ENCODE measurements at places on chromosomes 2 and 18.

DNA sequence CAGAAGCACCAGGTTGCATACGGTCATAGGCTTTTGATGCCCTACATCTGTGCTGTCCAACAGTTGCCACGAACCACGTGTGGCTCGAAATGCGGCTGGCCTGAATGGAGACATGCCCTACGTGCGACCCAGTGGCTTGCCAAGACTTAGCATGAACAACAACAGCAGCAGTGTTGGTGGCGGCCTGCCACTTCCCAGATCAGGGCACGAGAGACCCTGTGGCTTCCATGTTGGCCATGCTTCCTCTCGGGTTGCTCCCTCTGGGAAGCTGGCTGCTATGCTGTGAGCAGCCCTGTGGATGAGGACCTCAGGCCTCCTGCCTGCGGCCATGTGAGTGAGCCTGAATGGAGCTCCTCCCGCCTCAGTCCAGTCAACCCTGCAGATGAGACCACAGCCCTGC lies 212.3 kb downstream of the HDAC4 start:
- no peak for DNase-seq

DNA sequence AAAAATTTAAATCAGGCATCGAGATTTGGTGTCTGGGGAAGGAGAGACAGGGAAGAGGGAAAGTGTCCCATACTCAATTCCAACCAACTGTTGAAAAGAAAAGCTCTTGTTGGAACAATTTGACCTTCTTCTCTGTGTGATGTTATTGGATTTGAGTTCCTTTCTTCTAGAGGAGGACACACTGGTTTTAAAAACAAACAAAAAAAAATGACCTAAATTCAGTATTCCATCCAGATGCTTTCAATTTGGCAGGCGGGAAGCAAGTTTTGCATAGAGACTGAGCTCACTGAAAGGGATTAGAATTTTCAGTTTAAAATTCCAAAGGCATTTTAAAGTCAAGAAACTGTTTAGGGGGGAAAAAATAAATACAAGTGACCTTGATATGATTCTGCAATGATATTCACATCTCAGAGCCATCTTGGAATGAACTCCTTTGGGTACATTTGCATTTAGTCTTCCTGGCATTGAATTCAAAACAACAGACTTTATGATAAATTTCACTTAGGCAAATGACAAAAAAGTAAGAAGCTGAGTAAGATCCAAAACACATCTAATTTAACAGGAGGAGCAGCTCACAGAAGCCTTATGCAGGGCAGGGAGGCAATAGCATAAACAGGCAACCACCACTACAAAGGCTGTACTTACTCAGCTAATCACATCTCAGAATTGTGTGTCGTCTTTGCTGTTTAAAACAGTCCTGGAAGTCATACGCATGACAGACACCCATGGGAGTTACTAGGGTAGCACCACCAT lies 126.8 kb downstream of the CDH20 start:
- no peak for DNase-seq

- peak; percentile 28 for DNase-seq
Observed at GRCh38 chr2:162297925-162298552, 20.4 kb downstream of the IFIH1 start.

GRCh38 chr2:221570321-221570935 lies 1.7 kb downstream of the EPHA4 start:
- DNase-seq = no peak

DNA sequence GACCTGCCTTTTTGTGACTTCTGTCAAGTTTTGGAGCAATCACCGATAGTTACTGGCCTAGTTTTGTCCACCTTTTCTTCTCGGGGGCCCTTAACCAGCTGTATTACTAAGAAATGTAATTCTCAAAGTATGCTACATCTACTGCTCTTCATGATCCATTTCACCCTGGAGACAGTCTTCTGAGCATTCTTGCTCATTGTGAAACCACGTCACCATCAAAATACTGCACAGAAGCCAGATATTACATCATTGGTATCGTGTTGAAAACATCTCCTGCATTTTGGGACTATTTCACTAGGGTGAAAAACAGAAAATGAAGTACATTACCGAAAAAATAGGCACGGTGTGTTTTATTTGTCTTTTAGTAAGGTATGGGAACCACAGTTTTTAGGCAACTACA lies 11.7 kb downstream of the LYPD6B start:
- no peak for DNase-seq

GRCh38 chr2:138445227-138445626 lies 56.3 kb upstream of the SPOPL start:
- DNase-seq = no peak

GRCh38 chr2:37679072-37679695 lies 7.7 kb upstream of the CDC42EP3 start:
- no peak for DNase-seq

DNA sequence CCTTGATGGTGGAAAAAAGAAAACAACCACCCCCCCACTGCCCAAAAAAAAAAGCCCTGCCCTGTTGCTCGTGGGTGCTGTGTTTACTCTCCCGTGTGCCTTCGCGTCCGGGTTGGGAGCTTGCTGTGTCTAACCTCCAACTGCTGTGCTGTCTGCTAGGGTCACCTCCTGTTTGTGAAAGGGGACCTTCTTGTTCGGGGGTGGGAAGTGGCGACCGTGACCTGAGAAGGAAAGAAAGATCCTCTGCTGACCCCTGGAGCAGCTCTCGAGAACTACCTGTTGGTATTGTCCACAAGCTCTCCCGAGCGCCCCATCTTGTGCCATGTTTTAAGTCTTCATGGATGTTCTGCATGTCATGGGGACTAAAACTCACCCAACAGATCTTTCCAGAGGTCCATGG lies 28.0 kb downstream of the MAL start:
- no peak for DNase-seq

All from activated naive CD4-positive, alpha-beta T cell treated with anti-CD3 and anti-CD28 coated beads, Interleukin-2, amount 50 U/mL, for 16 hours (primary cell).